ENCODE measurements at places on chromosomes 7 and 10.

GRCh38 chr10:106873770-106874603, 290.5 kb downstream of the SORCS1 start:
- no peak for DNase-seq

DNA sequence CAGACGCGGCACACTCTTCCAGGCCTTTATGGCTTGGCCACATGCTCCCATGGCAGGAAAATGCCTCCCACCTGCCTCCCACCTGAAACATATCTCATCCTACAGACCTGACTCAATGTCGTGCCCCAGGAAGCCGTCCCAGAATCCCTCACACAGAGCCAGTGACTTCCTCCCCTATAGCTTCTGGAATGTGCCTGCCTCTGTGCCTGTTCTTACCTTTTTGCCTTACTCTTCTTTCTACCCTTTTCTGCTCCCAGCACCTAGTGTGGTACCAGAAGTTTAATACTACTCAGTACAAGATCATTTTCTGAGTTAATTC, 123.9 kb upstream of the STK17A start:
- no peak for DNase-seq

DNA sequence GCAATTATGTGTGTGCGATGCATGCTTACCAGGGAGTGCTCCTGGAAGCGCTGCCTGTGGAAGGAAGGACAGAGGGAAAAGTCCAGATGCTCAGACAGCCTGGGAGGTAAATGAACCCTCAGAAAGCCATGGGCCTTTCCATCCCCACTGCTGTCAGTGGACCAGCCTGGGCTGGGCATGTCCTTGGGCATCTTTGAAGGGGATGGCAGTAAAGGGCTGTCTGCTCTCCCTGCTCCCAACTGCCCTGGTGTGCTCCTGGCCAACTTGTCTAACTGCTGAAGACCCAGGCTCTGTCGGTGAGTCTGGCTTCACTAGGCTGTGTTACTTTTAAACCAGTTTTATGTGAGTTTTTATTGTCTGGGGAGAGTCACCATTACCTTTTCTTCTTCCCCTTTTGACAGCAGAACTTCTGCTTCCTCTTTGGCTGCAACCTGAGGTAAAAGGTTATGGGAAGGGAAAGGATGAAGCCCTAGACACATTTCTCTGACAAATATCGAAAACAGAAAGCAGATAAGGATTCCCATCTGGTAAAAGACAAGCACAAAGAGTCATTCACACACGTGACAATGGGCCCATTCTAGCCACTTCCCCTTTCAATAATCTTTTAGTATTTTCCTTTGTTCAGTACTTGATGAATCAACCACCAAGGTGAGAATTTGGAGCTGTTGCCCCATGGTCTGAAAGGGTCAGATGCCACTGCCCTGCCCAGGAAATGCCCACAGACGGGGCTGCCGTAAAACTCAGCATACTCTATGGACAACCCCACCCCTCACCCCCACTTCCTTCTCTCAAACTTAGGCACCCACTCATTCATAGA, 27.6 kb upstream of the PIK3AP1 start:
- DNase-seq = no peak

GRCh38 chr7:259751-260405, 30.1 kb upstream of the FOXL3 start:
- DNase-seq = no peak

DNA sequence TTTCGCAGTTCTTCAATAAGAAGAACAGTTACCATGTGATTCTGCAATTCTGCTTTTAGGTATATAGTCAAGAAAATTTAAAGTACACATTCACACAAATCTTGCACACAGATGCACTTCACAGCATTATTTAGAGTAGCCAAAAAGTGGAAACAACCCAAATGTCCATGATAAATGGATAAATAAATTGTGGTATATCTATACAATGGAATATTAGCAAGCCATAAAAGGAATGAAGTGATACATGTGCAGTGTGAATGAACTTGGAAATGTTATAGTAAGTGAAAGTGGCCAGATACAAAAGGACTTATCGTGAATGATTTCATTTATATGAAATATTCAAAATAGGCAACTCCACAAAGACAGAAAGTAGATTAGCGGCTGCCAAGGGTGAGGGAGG, 109.1 kb downstream of the AGMO start:
- no peak for DNase-seq

DNA sequence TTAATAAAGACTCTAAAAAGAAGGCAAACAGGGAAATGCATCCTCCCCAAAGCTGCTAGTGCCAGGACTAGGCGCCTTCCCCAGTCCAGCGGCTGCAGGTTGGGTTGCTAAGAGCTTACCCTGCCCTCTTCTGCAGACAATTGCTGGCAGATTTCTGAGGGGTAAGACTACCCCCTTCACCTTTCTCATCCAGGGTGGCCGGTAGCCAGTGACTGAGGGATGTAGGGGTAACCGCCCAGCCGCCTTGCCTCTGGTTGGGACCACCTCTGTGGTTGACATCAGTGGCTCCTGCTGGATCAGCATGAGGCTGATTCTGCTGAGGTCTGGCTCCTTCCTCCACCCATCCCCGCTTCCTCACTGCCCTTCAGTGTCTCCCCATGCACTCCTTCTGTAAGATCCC, 71.2 kb downstream of the ADCYAP1R1 start:
- no peak for DNase-seq

GRCh38 chr7:104096683-104097082, 107.2 kb upstream of the RELN start:
- no peak for DNase-seq

DNA sequence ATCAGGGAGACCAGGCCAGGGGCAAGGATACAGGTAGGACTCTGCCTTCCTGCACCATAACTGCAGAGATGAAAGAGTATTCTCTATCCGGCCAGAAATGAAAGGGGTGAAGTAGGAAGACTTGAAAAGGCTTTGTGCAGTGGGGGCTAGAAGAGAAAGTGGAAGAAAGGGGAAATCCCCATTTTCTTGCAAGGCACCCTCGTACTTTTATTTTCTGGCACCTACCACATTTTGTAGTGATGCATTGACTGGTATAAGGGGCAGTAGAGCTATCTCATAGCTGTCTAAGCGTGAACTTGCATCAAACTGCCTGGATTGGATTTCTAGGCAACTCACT, 752 bp upstream of the CAMK2G start:
- DNase-seq = no peak

DNA sequence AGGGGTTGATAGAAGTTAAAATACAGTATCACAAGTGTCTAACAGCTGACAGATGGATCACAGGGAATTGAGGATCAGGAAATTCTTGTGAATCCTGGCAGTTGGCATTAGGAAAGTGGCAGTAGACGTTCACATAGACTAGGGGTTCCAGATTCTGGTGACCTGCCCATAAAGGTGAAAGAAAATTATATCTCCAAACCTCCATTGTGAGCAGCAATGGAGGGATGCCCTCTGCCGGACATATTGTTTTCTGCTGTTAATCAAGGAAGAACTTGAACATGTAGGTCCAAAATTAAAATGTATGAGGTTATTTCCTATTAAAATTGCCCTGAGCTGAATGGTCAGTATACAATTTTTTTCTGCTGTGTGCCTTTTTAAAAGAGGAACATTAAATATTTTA, 5.1 kb downstream of the NME8 start:
- no peak for DNase-seq

DNA sequence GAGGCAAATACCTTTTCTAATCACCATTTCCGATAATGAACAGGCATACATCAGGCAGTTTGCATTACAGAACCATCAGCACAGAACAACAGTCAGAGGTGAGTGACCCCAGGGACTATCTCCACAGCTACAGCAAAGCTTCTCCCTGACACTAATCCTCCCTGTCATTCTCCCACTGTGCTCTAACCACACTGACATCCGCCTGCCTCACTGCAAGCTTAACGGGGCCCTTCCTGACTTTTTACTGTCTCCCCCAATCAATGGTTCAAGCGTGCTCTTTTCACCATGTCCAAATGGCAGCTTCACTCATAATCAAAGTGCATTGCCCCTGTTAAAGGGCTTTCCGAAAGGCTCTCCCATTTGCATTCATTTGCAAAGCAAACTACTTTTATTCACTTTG, 196.3 kb downstream of the DNAJC1 start:
- no peak for DNase-seq

GRCh38 chr7:749140-749551, 22.1 kb upstream of the PRKAR1B start:
- no peak for DNase-seq

- no peak for DNase-seq
These were observed 614.3 kb downstream of the XPNPEP1 start for GRCh38 chr10:109308971-109309370.

DNA sequence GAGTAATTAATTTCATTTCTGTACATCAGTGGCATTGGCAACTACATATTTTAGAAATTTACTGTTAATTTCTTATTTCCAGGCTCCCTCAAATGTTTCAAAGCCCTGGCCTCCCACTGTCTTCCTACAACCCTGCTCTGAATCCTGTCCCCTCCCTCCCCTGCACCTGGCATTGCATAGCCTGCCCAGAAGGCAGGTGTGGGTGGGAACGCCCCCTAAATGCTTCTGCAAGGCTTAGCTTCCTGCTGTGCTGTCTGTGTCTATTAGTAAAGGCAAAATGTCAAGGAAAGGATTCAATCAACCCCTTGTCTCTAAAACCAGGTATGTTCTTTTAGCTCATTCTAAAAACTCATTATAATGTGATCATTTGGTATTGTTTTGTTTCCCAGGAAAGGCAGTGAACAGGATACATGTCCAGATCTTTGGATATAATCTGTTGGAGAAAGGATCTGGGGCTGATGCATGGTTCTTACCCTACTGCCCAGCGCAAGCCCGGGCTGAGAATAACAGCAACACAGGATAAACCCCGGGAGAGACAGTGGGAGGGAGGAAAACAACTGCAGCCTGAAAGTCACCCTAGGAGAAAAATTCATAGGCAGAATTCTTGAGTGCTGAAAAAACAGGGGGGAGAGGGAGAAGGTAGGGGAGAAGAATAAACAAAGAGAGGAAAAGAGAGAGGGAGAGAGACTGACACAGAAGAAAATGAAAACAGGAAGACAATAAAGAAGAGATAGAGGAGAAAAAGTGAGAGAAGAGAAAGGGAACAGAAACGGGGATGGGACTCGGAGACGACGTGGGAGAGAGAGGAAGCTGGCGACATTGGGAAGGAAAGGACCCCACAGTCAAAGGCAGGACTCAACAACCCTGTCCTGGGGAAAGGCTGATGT, 589 bp downstream of the ZNF488 start:
- no peak for DNase-seq

DNA sequence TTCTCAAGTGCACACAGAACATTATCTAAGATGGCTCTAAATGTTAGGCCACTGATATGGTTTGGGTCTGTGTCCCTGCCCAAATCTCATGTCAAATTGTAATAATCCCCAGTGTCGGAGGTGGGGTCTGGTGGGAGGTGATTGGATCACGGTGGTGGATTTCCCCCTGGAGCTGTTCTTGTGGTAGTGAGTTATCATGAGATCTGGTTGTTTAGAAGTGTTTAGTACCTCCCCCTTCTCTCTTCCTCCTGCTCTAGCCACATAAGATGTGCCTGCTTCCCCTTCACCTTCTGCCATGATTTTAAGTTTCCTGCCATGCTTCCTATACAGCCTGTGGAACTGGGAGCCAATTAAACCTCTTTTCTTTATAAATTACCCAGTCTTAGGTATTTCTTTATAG, 11.2 kb upstream of the GSTK1 start:
- no peak for DNase-seq

Measured in activated T-helper 1 cell treated with anti-CD3 and anti-CD28 coated beads, Interleukin-2, amount 50 U/mL, for 16 hours (primary cell).